ENCODE measurements at places on chromosomes 5 and 9. TPM values are rescaled to one million over a fixed set of nuclear protein-coding genes. Genes with fewer than 3 reads are reported as not detected.

The ACTBL2 gene
- total RNA-seq: not detected

The ECSCR gene
- 24.6 TPM for total RNA-seq

The SYNPO gene
- 9.7 TPM for total RNA-seq

The IL7R gene
- total RNA-seq: 1.3 TPM

The C7 gene
- total RNA-seq: 576 TPM

The ZDHHC11 gene
- total RNA-seq: 14.4 TPM

The CNTNAP3B gene
- 40.3 TPM for total RNA-seq

The ENTPD2 gene
- total RNA-seq: not detected

The COL27A1 gene
- total RNA-seq: 52.9 TPM

The PTGR1 gene
- 71.1 TPM for total RNA-seq

The ARID3C gene
- total RNA-seq: 0.35 TPM

The MEGF10 gene
- 0.26 TPM for total RNA-seq

The NEURL1B gene
- 90.0 TPM for total RNA-seq

The PRELID2 gene
- total RNA-seq: 22.3 TPM

The C6 gene
- not detected for total RNA-seq

The PLPP7 gene
- total RNA-seq: 8.9 TPM

The PIP5K1B gene
- total RNA-seq: 0.29 TPM
